ENCODE measurements at places on chromosomes 1 and 21.

GRCh38 chr21:15272171-15272570 is 207.4 kb upstream of the NRIP1 start:
- DNase-seq: no peak

DNA sequence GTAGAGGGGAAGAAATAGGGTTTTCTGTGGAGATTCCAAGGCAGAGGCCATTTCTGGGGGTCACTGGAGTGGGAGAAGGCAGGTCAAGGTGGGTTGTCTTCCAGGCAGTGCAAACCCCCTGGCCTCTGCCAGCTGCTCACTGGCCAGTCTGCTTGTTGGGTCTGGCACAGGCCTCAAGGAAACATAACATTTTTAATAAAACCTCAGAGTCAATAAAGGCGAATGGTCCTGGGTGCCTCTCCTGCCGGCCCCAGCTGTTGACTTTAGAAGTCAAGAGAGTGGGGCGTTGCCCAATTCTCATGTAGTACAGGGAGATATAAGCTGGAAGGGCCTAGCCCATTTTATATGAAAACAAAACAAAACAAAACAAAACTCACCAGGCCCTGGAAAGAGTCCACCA is 36.6 kb downstream of the RUNX3 start:
- no peak for DNase-seq

DNA sequence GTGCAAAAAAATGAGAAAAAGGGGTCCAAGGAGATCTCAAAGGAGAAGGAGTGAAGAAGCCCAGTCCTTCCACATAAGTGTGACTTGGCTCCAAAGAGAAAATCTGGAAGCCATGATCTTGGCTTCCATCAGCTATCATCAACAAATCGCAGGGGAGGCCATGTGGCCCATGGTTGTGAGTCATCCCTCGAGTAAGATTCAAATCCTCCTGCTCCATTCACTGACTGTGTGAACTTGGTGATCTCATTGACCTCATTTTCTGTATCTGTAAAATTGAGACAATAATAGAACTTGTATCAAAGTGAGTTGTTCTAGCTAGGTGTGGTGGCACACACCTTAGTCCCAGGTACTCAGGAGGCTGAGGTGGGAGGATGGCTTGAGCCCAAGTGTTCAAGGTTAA is 79.1 kb upstream of the OLIG2 start:
- no peak for DNase-seq

DNA sequence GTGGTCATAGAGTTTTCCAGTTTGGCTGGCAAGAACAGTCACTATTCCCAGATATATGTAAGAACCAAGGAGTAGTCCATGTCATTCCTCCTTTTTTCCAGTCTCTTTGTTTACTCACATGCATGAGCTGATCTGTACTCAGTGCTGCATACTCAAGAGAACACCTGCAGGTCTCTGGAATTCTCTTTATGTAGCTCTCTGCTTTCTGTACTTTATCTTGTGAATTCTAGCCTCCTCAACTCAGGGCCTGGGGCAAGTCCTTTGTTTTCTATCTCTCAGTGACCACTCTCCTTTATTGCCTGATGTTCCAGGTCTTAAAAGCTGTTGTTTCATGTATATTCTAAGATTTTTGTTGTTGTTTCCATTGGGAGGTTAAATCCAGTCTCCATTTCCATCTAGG is 478.9 kb downstream of the DPYD start:
- DNase-seq: no peak

DNA sequence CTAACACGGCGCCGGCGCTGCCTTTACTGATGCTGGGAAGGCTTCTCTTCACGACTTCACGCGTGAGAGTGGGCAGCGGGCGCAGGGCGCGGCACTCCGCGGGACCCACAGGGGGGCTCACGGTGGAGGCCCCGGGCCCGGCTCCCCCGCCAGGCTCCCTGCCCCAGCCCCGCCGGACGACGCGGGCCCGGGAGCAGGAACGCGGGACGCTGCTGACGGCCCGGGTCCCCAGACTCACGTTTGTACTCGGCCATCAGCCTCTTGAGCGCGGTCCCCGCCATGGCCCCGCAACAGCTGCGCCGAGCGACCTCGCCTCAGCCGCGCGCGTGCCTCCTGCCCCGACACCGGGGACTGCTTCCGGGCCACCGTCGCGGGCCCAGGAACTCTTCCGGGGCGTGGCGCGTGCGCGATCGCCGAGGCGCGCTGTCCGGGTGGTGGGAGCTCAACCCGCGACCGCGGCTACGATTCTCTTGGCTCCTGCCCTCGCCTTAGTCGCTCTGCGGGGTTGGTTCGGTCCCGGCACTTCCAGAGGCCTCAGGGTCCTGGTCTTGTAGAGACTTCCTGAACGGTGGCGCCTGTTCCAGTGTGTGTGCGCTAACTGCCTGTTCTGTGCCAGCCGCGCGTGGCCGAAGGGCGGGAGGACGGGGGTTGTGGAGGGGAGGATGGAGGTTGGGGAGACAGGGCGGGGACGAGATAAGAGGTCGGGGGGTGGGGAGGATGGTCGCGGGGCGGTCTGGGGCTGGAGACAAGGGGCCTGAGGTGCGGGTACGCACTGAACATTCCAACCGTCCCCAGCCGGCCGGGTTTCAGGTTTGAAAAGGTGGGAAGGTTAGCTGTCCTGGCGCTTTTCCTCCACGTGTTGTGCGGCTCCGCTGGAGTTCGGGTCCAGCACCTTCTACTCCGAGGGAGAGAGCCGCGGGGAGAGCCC is at the start of gene UBE2G2:
UBE2G2 (minus strand) TSS at position 353 of the 928 bp plus-strand sequence; CDS start at position 281, 72 bp downstream.
- peak; percentile 34 for DNase-seq

GRCh38 chr1:59596432-59596831 is 218.3 kb upstream of the HOOK1 start:
- DNase-seq: no peak

All from caudate nucleus (tissue), 63 donors.